Upper lobe of left lung (tissue), 6 donors: ENCODE measurements at places on chromosomes 6 and 20.
A peak's percentile ranks its signal among the peaks of the same experiment; 100 is the strongest.

DNA sequence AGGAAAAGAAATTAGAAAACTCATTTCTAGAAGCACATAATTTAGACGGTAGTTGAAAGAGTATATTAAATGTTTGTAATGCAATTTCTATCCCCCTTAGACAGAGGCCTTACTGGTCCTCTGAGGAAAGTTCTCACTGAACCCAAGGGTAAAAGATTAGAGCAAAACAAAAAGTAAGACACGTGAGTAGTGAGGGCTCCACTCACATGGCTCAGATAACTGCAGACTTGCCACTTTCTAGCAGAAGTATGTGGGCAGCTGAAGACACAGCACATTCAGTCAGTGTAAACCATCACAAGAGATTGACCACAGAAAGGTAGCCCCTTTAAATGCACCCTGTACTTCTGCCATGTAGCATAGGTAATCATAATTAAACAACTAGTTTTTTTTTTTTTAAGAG is 193.8 kb downstream of the BTBD9 start:
- no peak for DNase-seq

DNA sequence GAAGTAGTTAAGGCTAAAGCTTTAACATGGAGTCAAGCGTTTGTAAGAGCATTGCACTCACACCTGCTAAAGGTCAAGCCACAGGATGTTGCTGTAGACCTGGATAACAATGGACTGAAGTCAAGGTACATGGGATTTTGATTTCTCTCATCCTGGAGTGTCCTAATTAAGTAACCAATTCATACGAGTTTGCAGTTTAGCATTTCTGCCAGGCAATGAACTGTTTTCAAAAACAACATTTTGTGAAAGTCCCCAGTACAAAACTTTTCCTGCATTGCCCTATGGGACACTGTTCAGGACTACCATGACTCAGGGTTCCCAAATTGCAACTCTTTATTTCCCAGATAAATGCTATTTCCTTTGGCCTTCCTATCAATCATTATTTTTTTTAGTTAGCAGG is 17.4 kb upstream of the SIRPB1 start:
- no peak for DNase-seq

DNA sequence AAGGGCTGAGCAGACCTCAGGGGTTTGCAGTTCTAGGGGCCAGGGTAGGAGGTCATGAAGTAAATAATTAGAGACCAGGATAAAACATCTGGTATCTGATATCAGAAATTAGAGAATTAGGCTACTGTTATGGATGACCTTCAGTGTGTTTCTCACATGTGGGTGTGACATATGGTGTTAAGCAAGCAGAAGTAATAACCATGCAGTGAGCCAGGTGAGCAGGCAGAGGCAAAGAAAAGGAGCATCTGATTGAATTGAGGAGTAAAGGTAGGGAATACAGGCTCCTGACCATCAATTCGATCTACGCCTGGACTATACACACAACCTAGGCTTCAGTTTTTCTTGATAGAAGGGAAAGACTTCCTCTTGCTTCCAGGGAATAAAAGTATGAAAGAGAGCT is 34.7 kb upstream of the MAP3K7 start:
- DNase-seq = no peak

- DNase-seq = peak; percentile 58
Observed at GRCh38 chr6:113879186-113880096, 22.3 kb downstream of the MARCKS start.

- no peak for DNase-seq
Observed at GRCh38 chr20:42018979-42019378, 400.8 kb upstream of the CHD6 start.
